ENCODE measurements at places on chromosomes 11 and 22.

DNA sequence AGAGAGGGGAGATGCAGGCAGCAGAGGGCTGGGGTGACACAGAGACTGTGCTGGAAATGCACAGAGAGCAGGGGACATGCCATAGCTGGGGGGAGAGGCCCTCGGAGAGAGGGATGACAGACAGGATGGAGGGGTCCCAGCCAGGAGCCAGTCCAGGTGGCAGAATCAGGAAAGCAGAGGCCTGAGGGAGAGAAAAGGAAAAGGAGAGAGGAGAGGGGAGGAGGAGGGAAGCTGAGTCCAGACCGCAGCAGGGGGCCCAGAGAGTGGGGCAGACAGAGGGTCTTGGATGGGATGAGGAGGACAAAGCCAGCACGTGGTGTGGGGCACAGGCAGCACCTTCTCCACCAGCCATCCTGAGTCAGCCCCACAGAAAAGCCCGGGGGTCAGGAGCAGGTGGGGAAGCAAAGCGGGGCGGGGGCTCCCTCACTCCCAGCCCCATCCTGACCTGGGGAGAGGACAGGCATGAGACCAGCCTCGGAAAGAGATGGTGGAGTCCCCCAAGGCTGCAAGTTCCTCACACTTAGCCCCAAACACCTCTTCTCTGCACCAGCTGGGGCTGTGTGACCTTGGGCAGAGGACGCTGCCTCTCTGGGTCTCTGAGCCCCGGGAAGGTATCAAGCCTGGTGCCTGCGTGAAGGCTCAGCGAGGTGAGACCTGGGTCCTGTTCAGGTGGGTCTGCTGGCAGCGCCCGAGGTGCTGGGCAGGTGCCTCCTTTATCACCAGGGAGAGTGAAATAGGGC, 48.0 kb downstream of the IGLL1 start:
- no peak for DNase-seq

DNA sequence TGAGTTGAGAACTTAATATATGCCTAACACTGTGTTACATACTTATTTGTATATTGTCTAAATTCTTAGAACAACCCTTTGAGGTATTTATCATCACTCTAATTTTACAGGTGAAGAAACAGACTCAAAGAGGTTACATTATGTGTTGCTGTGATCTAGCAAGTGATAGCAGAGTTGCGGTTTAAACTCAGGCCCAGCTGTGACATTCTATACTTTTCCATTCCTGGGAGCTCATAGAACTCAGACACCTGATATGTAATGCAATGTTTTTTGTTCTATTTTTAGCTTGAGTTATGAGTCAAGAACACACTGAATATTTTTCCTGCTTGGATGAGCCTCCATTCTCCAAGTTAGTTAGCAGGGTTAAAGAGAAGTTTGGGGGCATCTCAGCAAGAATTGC, 449.7 kb upstream of the DDI1 start:
- no peak for DNase-seq

DNA sequence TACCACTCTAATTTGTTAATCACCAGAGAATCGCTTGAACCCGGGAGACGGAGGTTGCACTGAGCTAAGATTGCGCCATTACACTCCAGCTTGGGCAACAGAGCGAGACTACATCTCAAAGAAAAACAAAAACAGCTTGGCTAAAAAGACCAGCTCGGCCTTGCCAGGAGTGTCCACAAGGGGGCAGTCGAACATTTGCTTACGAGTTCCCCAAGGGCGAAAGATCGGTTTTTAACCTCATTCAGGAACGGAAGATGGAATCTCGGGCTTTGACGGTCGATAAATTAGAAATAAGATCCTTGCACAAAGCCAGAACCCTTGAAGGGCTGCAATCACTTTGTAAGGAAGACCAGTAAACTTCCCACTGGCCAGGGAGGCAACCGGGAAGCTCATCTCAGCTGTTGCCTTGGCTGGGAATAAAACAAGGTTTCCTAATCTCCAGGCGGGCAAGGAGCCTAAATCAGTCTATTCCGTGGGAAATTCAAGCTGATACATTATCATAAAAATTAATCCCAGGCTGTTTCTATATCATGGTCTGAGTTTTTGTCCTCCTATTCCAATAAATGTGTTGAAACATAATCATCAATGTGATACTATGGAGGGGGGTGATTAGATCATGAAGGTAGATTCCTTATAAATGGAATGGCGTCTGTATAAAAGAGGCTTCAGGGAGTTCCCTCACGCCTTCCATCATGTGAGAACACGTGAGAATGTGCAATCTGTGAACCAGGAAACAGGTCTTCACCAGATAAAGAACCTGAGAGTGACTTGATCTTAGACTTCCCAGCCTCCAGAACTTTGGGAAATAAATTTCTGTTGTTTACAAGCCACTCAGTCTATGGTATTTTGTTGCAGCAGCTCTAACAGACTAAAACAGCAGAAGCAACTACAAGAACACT, 14.9 kb upstream of the SLC29A2 start:
- peak; percentile 66 for DNase-seq

DNA sequence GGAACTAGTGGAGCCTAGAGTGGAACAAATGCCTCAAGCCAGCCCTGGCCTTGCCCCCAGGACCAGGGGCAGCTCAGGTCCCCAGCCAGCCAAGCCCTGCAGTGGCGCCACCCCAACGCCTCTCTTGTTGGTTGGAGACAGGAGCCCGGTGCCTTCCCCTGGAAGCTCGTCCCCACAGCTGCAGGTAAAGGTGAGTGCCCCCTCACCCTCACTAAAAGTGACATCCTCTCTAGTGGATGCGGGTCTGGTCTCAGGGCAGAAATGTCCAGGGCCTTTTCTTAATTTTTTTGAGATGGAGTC, 21.5 kb downstream of the MICALL1 start:
- DNase-seq = no peak

DNA sequence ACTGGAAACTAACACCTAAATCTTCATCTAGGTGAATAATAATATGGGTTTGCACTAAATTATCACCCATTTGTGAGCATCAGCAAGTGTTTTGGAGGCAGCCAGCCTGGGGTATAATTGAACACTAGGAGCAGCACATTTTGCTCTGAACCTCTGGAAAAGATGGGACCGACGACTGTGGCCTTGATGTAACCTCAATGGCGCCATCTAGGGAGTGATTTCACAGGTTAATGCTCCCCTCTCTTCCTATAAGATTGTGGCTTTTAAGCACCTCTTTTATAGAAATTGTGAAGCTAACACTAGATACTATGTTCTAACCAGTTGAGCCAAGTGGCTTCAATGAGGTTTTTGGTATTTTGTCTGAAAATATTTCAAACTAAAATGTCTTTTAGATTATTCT, 203.7 kb downstream of the NELL1 start:
- no peak for DNase-seq

GRCh38 chr11:61814247-61814957, 2.4 kb downstream of the FADS1 start:
- no peak for DNase-seq

DNA sequence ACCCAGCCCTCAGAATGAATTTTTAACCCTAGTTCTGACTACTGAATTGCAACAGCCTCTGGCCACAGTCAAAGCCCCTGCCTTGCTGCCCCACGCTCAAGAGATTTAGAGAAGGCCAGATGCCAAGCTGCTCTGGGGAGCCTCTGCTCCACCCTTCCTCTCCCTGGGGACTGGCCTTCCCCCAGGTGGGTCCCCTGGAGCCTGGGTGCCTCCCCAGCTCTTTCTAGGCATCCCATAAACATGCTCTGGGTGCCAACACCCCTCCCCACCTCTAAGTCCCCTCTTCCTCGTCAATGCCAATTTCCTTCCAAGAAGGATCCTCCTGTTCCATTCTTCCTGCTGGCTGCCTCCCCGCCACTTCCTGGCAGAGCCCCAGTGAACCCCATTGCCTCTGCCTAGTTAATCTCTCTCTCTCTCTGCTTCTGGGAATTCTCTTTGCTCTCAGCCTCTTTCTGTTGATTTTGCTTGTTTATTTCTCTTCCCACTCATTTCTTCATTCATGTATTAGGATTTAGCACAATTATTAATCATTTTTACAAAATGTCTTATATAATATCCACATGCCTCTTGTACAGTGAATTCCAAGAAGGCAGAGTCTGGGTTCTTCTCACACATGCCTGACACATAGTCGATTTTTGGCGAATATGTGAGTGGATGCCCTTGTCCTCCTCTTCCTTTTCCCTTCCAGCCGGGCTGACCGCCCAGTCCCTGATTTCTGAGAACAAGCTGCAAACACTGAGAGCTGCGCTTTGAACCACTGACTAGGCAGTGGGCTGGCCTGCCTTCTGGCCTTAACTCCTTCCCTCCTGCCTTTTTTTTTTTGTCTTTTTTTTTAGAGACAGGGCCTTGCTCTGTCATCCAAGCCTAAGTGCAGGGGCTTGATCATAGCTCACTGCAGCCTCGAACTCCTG, 17.5 kb downstream of the UQCR10 start:
- DNase-seq = no peak

- DNase-seq = no peak
These were observed 98.3 kb downstream of the ELP4 start for GRCh38 chr11:31607914-31608313.

GRCh38 chr11:133819746-133820315, 25.5 kb downstream of the SPATA19 start:
- no peak for DNase-seq

DNA sequence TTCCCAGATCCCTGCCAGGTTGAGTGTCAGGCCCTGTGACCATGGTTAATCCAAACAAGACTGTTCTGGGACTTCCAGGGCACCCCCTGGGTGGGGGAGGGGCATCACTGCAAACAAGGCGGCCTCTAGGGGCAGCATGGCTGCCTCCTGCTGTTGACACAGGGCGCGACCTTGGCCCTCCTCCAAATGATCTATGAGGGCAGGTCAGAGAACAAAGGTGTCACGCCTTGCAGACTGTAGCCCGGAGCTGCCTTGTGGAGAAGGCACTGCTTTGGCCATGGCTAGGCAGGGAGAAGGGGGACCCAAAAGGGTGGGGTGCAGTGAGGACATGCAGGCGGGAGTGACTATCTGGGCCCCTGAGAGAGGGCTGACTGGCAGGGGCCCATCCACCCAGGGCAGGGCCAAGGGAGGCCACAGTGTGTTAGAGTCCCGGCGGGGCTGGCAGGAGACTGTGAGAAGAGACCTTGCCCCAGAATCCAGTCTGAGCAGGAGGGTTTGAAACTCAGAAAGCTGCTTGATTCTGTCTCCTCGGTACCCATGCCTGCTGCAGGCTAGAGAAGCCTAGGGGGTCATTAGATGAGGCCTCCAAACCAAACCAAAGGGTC, 35.6 kb downstream of the KCNC1 start:
- no peak for DNase-seq

GRCh38 chr11:83097429-83098075, 25.9 kb upstream of the RAB30 start:
- no peak for DNase-seq

DNA sequence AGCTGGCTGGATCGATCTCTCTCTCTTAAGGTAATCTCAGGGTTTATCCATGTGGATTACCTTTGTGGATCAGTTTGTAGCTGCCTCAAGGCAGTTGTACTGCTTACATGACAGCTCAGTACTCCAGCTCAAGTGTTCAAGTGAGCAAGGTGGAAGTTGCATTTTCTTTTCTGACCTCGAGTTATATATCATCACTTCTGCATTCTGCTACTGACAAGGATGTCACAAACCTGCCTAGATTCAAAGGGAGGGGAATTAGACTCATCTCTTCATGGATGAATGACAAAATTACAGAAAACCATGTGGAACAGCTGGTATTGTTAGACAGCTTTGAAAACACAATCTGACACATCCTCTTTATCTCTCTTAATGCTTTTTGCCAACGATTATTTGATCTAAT, 6.1 kb upstream of the TCN2 start:
- DNase-seq = no peak

DNA sequence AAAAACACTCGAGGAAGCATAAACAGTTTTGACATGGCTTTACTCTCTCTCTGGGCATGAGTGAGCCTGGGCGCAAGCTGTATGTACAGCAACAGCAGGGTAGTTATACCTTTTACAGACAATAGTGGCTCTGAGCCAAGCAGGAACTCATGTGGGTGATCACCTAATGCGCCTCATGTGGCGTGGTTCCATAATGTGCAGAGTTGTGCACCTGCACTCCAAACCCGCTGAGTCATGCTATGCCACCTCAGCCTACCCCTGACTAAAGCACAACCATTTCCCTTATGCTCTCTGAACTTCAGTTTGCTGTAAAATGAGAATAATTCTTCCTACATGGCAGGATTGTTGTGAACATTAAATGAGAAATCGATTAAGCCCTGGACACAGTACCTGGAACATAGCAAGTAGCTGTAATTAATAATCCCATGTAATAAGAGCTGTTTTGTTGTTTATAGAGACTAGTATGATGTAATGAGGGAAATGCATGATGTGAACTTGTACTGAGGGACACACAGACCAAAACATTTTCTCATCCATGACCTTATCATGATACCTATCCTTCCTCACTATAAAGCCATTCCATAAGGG, 71.6 kb downstream of the CCDC34 start:
- no peak for DNase-seq

DNA sequence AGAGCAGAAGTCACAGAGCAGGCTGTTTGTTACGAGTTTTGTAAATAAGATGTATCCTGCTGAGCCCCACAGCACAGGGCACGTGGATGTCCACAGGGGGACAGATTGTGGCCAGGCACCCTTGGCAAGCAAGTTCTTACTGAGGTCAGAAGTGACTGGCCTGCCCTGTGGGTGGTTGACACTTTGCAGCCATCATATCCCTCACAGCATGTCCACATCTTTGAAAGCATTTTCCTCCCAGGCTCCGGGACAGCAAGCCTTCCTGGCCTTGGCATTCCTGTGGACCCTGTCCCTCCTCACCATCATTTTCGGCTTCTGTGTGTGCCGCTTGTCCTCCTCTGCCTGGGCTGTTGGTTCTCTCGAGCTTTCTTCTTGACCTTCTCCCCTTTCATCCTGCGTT, 189.5 kb downstream of the TBC1D22A start:
- no peak for DNase-seq

DNA sequence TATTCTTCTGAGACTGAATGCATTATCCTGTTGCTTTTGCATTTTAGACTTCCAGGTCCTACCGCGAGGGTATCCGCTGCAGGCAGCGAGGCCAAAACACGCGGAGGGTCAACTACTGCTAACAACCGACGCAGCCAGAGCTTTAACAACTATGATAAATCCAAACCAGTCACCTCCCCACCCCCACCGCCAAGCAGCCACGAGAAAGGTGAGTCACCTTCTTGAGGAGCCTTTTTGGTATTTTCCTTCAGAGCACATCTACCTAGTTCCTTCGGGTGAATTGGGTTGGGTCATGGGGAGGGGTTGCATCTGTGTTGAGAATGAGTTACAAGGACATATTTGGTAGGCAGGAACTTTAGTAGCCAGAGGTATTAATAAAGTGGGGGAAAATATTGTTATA, 179.8 kb downstream of the NAV2 start:
- no peak for DNase-seq

GRCh38 chr11:44632466-44633123, 67.1 kb downstream of the CD82 start:
- DNase-seq = no peak
